ENCODE measurements at places on chromosomes 3 and 15.

DNA sequence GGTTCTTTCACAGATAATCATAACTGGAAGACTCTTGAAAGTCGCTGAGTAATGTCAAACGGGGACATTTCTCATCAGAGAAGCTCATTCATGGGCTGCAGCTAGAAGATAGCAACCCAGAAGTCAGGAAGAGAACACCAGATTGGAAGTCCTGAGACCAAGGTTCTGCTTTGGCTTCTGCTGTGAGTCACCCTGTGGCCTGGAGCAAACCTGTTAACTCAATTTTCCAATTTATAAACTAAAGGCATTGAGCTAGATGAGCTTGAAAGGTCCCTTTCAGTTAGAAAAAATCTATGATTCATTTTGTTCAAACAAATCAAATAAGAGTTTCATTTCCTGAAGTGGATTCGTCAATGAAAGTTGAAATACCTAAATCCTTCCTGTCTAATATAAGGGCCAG is 402.2 kb downstream of the EPHB1 start:
- no peak for DNase-seq

DNA sequence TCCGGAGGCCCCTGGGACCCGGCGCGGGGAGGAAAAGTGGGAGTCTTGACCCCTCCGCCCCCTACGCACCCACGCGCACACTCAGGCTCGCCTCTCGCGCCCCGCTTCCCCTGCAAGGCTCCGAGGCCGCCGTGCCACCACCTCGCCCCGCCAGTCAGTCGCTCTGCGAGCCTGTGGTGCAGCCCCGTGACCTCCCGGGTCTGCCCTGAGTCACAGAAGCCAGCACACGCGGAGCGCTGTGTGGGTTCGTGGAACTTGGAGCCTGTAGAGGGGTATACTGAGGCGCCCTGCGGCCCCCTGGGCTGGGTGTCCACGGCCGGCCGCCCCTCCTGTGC is 380 bp upstream of the ALS2CL start:
- no peak for DNase-seq

- DNase-seq: no peak
Measured at GRCh38 chr3:100234364-100234763, 26.4 kb upstream of the TBC1D23 start.

- DNase-seq: no peak
Measured at GRCh38 chr3:43723121-43723734, 32.5 kb downstream of the ABHD5 start.

- DNase-seq: no peak
Measured at GRCh38 chr3:73580343-73580742, 44.4 kb downstream of the PDZRN3 start.

DNA sequence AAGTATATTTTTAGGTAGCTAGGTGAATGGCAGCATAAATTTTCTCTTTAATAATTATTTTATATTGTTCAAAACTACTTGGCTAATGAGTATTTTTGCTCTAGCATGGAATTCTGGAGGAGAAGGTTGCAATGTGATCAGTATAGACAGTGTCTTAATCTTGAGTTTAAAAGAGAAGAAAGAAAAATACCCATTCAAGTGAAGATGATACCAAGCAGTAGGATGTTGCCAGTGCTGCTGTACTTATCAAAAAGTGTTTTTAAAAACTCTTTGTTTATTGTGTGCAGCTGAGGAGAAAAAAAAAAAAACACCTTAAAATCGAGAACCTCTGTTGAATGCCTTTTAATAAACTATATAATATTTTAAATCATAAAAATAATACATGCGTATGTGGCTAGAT is 47.9 kb downstream of the STT3B start:
- DNase-seq: no peak

DNA sequence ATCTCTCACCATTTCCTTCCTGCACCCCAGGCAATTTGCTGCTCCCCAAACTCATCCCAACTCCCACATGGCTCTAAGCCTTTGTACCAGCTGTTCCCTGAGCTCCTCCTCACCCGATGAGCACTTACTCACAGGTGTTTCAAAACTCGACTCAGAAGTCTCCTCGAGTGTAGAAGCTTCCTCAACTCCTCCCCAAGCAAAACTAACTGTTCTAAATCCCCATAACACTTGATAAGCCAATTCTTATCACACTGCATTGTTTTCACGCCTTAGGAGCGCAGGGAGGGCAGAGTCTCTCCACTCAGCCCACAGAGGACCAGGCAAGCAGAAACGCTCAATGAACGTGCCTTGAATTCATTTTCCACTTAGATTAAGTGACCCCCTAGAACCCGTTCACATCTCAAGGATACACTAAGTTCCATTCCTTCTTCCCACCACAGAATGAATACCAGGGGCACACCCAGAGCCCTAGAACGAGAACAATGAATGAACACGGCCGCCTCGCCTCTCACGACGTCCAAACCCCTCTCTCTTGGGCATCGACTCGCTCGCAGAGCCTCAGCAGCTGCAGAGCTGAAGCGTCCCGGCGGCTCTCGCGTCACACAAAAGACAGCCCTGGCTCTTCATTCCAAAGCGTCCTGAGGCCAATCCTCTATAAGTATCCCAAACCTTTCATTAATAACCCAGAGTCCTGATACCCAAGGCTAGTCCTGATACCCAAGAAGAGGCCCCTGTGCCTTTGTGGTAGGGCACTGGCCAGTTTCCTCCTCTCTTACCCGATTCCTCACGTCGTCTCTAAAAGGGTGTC is 1.1 kb downstream of the RAF1 start:
- DNase-seq: peak; percentile 51

GRCh38 chr3:185280572-185281365 is 26.9 kb upstream of the EHHADH start:
- DNase-seq: no peak

DNA sequence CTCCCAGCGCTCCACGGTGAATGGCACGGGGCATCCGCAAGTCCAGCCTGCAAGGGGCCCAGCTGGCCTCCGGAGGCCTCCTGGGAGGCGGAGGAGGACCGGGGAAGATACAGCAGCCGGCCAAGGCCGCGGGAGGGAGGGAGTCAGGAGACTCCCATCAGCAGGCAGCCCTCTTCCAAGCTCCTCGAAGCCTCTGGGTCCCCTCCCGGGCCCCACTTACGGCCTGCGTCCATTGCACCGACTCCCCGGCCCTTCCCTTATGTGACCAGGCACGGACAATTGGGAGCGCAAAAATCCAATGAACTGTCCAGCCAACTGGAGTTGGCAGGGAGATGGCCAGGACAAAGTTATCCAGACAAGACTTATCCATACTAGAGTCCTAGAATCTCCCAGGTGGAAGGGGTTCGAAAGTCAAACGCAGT is 668 bp downstream of the MFGE8 start:
- DNase-seq: no peak

DNA sequence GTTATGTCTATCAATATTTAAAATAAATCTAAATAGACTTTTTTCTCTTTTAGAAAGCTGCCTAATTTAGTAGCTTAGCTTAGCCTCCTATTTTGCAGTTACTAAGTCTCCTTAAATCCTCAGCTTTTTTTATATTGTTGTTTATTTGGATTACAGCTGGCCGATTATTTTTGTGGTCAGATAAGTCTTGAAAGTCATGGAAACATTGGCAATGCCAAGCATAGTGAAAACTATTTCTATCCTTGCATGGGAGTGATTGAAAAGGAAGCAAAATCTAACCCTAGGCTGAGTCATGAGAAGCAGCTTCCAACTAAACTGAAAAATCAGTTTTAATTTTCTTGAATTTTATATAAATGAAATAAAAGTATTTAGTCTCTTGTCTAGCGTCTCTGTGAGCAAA is 1063.0 kb upstream of the GBE1 start:
- no peak for DNase-seq

DNA sequence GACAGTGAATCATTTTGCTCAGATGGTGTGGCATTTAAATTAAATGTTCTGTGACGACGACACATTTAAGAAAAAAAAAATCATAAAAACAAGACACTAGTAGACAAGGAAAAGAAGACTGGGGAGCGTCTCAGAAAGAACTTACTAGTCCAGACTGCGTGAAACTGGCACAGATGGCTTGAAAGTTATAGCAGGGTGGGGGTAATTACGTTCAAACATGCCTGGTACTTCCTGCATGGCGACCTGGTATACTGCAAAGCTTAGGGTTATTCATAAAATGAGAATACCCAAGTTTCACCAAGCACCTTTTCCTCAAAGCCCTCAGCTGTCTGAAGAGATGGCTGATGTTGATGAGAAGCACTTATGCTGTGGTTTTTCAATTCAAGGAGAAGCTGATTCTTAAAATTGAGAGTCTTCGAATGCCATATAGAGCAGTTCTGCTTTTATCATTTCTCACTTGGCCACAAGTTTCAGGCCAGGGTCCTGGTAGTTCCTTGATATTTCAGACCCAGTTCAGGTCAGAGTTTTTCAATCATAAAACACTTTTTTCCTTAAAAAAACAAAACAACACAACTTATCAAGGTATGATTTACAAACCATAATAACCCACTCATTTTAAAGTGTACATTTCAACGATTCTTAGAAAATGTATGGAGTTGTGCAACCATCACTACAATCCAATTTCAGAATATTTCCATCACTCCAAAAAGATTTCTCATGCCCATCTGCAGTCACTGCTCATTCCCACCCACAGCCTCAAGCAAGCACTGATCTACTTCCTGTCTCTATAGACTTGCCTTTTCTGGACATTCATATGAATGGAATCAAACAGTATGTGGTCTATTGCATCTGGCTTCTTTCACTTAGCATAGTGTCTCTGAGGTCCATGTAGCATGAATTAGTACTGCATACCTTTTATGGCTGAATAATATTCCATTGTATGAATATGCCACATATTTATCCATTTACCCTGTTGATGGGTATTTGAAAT is 24.7 kb downstream of the PCOLCE2 start:
- DNase-seq: no peak

DNA sequence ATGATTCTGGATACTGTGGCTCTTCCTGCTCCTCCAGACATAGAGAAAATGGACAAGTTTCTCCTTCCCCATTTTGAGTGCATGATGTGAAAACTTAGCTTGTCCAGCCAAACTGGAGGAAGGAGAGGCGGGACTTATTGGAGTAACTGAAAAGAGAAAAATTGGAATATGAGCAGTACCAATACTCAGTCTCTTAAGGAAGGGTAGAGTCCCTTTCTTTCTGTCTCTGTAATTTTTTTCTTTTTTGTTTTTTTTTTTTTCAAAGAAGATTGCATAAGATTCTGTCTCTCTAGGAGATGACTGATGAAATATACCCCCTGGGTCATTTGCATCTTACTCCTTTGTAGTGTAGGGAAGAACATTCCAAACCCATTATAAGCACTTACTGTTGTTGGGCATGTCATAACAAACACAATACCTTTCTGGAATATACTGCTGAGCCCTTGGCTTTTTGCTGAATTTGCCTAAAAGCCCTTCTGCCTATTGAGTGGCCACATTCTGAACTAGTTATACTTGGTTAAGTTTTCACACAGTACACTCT is 498.1 kb upstream of the TPRG1 start:
- no peak for DNase-seq

DNA sequence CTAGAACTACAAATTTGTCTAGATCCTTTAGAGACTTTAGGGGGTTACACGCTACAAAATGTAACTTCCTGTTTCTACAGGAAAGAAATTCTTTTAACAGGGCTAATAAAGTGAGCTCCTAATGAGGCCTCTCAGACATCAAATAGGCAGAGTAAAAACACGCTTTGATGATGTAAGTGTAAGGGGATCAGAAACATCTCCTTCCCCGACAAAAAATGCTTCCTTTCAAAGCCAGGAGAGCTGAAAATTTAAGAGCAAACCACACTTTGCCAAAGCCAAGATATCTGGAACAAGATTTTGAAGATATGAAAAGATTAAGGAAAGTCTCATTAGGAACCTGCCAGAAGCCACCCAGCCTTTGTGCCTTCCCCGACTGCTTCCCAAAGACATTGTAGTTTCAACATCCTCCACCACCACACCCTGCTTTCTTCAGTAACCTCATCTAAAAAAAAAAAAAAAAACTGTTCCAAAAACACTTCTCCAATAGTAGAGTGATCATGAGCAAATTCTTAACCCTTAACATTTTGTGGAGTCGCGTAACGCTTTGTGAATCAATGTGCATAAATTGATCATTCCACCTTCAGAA is 505.0 kb upstream of the THBS1 start:
- no peak for DNase-seq

DNA sequence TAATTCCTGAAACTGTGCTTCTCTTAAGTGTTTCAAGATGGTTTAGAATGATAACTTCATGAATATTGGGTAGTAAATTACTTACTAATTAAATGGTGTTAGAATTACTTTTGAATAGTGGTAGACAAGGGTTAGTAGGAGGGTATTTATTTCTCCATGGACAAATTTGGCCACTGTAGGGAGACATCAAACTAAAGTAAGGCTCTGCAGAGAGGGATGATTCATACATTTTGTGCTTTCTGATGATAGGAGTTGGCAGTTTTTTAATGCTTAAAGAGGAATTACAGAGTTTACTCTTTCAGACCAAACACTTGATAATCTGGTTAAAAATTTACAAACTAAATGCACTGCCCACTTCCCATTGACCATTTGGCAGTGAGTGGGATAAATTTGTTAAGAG is 127.6 kb downstream of the NAALADL2 start:
- DNase-seq: no peak

GRCh38 chr15:101391981-101392640 is 97.1 kb upstream of the SNRPA1 start:
- no peak for DNase-seq

DNA sequence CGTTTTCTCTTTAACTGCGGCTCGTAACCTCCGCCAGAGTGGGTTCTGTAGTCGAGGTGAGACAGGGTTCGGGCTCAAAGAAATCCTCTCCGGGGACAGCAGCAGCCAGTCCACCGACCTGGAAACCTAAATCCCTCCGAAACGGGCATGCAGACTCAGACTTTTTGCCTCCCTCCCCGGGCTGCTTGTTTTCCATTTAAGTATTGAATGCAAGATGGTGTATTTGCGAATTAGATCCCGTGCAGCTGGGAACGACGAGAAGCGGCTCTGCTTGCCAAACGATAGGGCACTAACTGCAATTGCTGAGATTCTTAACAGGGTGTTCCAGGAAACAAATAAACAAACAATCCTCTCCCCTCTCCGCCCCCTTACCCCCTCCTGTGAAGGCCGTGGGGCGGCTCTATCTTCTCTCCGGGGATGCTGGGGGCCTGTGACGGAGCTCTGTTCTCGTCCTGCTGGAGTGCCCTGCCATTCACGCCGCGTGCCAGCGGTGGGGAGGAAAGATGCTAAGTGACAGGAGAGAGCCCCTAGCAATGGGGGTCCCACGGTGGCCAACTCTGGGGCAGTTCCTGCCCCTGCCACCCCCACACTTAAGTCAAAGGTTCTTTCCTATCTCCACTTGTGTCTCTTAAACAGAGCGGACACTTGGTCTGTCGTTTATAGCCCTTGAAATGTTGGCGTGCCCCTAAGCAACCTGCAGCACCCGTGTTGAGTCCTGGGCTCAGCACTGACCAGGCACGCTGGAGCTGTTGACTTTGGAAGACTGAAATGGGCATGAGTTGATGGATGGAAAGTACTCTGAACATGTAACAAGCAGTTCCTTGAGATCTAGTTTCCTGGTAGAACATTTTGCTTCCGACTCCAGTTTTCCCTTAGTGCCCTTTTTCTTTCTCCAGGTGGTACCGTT is 1.3 kb upstream of the ETV5 start:
- DNase-seq: no peak

GRCh38 chr15:88624156-88624970 is 3.2 kb downstream of the AEN start:
- no peak for DNase-seq
